ENCODE measurements at places on chromosomes 1 and 21. TPM values are rescaled to one million over a fixed set of nuclear protein-coding genes. Genes with fewer than 3 reads are reported as not detected.

- no peak for DNase-seq
- no peak overlapping the region for H3K4me3 ChIP-seq
- H3K4me1 ChIP-seq, result no peaks in the 10 kb centered on the region
- no peak overlapping the region for H3K27ac ChIP-seq
- H3K27me3 ChIP-seq, result no peaks in the 10 kb centered on the region
These were observed 278.5 kb upstream of the C1orf174 start for GRCh38 chr1:4178501-4179113.

Gene PCP4
- total RNA-seq, result not detected

Gene PLA2G4A
- 5.7 TPM for total RNA-seq

- no peak overlapping the region for H3K27ac ChIP-seq
- H3K27me3 ChIP-seq, result peaks cover 16% of the 10 kb centered on the region
- H3K4me3 ChIP-seq, result no peak overlapping the region
- no peak for DNase-seq
These were observed 292.9 kb upstream of the DUSP10 start for GRCh38 chr1:222034790-222035189.

DNA sequence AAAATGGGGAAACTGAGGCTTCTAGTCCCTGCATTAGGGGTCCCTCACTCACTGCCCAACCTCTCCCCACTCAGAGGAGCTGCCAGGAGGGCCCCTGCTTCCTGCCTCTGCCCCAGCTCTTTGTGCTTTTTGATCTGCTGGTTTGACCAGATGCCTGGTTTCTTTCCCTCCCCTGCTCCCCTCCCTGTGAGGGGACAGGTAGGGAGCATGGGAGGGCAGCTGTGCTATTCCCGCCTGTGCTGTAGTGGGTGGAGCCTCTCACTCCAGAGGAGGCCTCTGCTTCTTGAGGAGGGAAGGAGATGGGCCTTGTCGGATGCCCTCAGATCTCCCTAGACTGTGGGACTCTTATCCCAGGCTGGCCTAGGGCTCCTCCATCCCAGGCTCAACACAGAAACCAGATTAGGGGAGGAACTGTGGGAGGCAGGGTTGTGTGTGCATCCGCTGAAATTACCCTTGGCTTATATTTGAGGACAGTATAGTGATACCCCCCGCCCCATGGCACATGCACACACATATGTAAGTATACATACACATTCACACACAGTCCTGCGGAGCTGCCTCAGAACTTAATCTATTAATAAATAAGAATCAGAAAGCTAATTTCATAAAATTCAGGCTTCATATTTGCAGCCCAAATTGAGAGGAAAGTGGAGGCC, 4.6 kb downstream of the BOLA1 start:
- peaks cover 6% of the 10 kb centered on the region for H3K36me3 ChIP-seq
- H3K27me3 ChIP-seq, result no peaks in the 10 kb centered on the region
- no peak overlapping the region for H3K27ac ChIP-seq
- no peak overlapping the region for H3K4me3 ChIP-seq
- H3K4me1 ChIP-seq, result peaks cover 20% of the 10 kb centered on the region

Gene CHIT1
- 1.4 TPM for total RNA-seq

Gene FCMR
- 50.3 TPM for total RNA-seq

Gene TFF3
- total RNA-seq, result not detected

DNA sequence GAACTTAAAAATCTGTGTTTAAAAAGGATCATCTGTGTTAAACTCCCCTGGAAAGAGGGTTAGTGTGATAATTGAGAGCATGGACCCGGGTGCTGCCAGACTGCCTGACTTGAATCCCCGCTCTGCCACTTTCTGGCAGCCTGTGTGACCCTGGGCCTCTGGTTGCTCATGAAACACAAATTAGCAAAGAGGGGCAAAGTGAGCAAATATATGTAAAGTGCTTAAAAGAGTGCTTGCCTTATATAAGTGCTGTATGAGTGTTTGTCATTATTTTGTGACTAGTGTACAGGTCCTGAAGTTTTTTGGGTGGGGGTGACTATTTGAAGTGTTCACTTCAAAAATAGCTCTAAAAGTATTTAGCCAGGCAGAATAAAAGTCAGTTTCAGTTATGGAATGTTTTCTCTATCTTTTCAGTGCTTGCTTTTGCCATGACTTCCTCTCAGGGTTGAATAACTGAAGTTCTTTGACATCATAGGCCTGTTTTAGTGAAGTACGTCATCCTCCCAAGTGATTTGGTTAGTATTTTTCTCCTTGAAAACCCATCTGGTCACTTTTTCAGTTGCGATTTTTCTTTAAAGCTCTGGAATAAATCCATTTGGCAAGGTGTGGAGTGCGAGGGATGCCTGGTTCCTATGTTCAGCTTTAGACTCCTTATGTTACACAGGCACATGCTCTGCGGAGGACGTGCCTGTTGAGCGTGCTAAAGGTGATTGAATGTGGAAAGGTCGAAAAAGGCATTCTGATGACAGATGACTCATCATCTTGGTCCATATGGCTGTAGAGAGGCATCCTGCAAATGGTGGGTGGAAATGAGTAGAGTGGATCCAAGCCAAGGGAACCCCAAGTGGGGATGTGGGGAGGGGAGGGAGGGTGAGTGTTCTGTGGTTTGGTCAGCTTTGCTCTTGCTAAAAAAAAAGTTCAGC, 47.8 kb downstream of the AK4 start:
- no peak for DNase-seq
- H3K27ac ChIP-seq, result no peak overlapping the region
- peaks cover 2% of the 10 kb centered on the region for H3K36me3 ChIP-seq
- H3K4me3 ChIP-seq, result no peak overlapping the region

DNA sequence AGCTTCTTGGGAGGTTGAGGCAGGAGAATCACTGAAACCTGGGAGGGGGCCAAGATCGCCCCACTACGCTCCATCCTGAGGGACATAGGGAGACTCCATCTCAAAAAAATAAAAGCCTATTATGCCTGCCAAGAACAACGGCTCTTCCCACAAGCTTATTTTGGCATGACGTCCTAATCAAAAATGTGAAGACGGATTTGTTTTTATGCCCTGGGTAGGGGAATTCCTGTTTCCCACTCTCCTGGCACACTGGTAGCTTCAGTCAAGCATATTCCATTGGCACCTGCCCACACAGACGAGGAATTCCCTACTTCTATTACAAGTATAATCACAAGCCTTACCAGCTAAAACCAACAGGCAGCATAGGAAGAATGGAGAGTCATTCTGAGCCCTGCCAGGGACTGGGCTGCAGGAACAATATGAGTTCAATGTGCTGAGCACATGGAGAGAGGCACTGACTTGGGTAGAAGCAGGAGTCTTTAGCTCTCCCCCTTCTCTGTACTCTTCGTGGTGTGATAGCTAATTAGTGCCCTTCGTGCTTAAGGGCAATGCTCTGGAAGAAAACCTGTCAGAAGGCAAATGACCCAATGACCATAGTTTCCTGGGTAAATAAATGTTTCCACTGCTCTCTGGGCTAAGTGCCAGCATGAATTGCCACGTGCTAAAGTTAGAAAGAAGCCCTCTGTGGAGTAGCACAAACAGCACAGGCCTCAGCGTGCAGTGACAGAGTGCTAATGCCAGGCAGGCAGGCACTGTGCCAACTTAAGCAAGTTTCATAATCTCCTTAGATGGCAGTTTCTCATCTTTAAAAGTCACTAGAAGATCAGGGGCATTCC, 16.8 kb downstream of the TNFSF4 start:
- peaks cover 15% of the 10 kb centered on the region for H3K27me3 ChIP-seq
- no peak for DNase-seq
- H3K4me1 ChIP-seq, result peaks cover 11% of the 10 kb centered on the region
- H3K27ac ChIP-seq, result no peak overlapping the region
- no peaks in the 10 kb centered on the region for H3K36me3 ChIP-seq

DNA sequence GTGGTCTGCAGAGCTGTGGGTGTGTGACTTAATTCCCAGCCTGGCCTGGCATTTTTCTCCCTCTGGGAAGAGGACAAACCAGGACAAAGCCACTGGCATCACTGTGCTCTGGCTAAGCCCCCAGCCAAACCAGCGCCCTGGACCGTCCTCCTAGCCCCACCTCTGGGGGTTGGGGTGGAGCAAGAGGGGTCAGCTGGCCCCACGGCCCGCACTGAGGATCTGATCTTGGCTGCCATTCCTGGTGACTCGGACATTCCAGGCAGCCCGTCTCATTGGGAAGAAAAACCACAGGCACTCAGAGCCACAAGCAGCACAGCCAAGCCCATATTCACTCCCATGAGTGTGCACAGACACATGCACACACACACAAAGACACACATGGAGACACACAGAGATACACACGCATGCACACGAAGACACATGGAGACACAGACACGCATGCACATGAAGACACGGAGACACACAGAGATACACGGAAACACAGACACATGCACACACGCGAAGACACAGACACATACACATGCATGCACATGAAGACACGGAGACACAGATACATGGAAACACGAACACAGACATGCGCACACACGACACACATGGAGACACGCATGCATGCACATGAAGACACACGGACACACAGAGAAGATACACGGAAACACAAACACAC, 2.3 kb upstream of the MXRA8 start:
- no peak for DNase-seq
- no peak overlapping the region for H3K4me3 ChIP-seq
- H3K4me1 ChIP-seq, result peaks cover 8% of the 10 kb centered on the region
- H3K36me3 ChIP-seq, result no peaks in the 10 kb centered on the region

DNA sequence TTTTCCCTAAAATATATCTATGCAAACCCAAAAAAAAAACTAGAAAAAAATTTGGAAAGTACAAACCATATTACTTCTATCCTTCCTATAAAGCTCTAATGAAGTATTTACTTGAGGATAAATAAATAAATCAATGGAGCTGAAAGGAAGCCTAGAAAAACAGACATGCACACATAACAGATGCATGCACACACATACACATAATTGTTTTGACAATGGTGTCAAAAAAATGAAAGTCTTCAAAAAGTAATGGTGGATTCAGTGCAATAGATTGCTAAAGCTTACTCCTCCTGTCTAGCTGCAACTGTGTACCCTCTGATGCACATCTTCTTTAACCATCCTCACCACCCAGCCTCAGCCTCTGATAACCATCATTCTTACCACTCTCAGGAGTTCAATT, 521.9 kb upstream of the RGS18 start:
- H3K27me3 ChIP-seq, result no peaks in the 10 kb centered on the region
- no peak overlapping the region for H3K27ac ChIP-seq
- H3K36me3 ChIP-seq, result no peaks in the 10 kb centered on the region
- no peak for DNase-seq
- H3K4me1 ChIP-seq, result no peaks in the 10 kb centered on the region
- no peak overlapping the region for H3K4me3 ChIP-seq

GRCh38 chr1:217888328-217888727, 257.2 kb downstream of the SPATA17 start:
- H3K4me3 ChIP-seq, result no peak overlapping the region
- H3K4me1 ChIP-seq, result no peaks in the 10 kb centered on the region
- DNase-seq, result no peak
- no peaks in the 10 kb centered on the region for H3K27me3 ChIP-seq
- H3K36me3 ChIP-seq, result no peaks in the 10 kb centered on the region
- H3K27ac ChIP-seq, result no peak overlapping the region

Gene CFAP57
- 0.76 TPM for total RNA-seq

Gene PROK1
- total RNA-seq, result not detected

DNA sequence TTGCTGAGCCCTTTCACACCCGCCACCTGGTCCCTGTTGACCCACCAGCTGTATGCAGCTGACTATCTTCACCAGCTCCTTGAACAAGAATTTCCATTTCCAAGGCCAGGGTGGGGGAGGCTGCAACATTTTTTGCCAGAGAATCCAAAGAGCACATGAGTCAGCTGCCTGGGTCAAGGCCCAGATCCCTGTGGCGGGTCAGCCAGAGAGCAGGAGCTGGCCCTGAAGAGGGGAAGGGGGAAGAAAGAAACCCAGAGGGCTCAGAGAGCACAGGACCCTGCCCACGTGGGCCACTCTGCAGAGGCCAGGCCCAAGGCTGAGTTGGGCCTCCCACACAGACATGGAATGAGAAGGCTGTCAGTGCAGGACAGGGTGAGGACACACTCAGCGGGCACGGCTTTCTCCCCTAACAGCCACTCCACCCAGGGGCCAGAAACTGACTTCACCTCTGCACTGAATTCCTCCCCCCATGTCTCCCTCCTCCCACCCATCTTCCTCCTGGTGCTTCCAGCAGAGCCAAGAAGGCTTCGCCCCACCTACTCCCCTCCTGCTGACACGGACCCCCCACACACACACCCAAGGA, 28.9 kb downstream of the S100A6 start:
- H3K27me3 ChIP-seq, result no peaks in the 10 kb centered on the region
- no peak overlapping the region for H3K27ac ChIP-seq
- no peak for DNase-seq

Gene VTCN1
- not detected for total RNA-seq

Gene OVAAL
- total RNA-seq, result not detected

GRCh38 chr1:1067284-1067859, 6.7 kb downstream of the RNF223 start:
- H3K4me3 ChIP-seq, result peak overlapping the region; percentile 89
- H3K27ac ChIP-seq, result no peak overlapping the region
- H3K27me3 ChIP-seq, result no peaks in the 10 kb centered on the region
- peaks cover 36% of the 10 kb centered on the region for H3K4me1 ChIP-seq
- H3K36me3 ChIP-seq, result peaks cover 9% of the 10 kb centered on the region

- no peaks in the 10 kb centered on the region for H3K4me1 ChIP-seq
- no peak overlapping the region for H3K4me3 ChIP-seq
- H3K27me3 ChIP-seq, result no peaks in the 10 kb centered on the region
- H3K36me3 ChIP-seq, result no peaks in the 10 kb centered on the region
- no peak overlapping the region for H3K27ac ChIP-seq
These were observed 20.9 kb upstream of the DR1 start for GRCh38 chr1:93324486-93325464.

Gene GBP3
- total RNA-seq, result 7.1 TPM

Gene WLS
- total RNA-seq, result not detected

DNA sequence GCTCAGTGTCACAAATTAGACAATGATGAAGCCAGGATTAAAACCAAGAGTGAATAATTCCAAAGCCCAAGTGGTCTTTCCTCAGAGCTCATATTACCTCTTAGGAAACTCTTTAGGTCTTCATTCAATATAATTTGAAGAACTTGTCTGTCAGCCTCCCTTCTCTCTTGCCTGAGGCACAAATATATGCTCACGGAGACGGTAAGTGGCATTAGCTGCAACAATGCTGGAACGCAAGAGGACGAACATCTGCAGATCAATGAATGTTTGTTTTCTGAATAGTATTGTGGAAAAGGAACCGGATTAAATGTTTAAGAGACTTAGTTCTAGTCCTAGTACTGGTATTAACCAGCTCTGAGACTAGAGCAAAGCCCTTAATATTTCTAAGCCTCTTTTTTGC, 39.7 kb upstream of the LYST start:
- H3K4me3 ChIP-seq, result no peak overlapping the region
- peaks cover 37% of the 10 kb centered on the region for H3K4me1 ChIP-seq
- DNase-seq, result no peak
- H3K36me3 ChIP-seq, result no peaks in the 10 kb centered on the region

- peak overlapping the region; percentile 18 for H3K4me3 ChIP-seq
- peaks cover 91% of the 10 kb centered on the region for H3K4me1 ChIP-seq
- H3K27ac ChIP-seq, result peak overlapping the region; percentile 3
- H3K36me3 ChIP-seq, result no peaks in the 10 kb centered on the region
- H3K27me3 ChIP-seq, result no peaks in the 10 kb centered on the region
- peak; percentile 45 for DNase-seq
These were observed 28.7 kb downstream of the RUNX1 start for GRCh38 chr21:35020436-35020835.
